Hypothalamus (tissue), 51 donors: ENCODE measurements at places on chromosomes 2 and 18.

- no peak for DNase-seq
These were observed 72.5 kb downstream of the GULP1 start for GRCh38 chr2:188364033-188364630.

DNA sequence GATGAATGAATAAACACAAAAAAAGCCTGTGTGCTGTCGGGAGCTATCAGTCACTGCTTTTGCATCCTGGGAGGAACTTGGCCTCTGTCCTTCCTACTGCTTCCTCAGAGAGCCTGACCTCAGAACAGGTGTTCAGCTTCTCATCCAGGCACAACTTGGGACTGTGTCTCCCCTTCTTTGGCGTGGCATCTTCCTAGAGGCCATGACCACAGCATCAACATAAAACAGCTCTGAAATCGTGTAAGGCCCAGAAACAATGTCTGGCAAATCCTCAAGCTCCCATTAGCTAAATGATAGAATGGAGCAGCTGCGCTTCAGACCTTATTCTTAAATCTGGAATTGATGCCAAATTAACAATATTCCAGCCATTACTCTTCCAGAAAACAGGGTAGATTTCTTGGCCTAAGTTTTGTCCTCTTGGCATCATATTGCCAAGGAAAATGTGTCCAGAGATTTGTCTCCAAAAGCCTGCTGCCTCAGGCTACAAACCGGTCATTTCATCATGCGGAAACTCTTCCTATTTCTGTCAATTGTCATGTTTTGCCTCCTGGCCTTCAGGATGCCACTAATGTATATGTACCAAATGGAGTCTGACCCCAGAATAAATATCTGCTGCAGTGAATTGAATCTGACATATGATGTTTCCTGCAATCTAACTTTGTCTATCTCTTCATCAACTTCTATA, 53.2 kb upstream of the RAB27B start:
- DNase-seq: no peak

- no peak for DNase-seq
These were observed 111.2 kb upstream of the CD226 start for GRCh38 chr18:70058916-70059315.

DNA sequence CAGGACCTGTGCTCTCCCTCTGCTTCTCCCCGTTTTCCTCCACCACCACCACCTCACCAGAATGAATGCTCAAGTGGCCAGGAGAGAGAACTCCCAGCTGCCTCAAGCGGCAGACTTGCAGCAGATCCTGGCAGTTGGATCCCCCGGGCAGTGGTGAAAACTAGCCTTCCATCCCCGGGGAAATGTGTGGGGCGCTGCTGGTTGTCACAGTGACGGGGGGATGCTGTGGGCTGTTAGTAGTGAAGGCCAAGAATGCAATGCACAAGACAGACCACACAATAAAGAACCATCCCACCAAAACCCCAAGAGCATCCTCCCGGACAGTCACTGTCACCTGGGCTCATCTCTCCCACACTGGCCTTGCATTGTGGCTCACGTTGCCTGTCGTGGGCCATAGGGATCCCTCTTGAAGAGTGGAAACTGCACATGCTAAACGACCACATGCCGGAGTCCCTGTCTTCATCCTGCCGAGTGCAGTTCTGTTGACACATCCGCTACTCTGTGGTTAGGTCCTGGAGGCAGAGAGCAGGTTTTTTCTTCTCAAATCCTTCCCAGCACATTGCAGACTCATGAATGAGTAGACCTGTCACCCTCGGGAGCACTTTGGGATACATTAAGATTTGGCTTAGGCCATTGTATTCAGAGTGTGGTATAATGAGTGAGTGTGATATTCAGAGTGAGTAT, 13.5 kb downstream of the SPATA3 start:
- DNase-seq: no peak
